ENCODE measurements at places on chromosomes 12 and 14. TPM values are rescaled to one million over a fixed set of nuclear protein-coding genes. Genes with fewer than 3 reads are reported as not detected.

GRCh38 chr12:20492251-20492760 is 124.0 kb downstream of the PDE3A start:
- no peaks in the 10 kb centered on the region for H3K36me3 ChIP-seq
- H3K27me3 ChIP-seq, result no peaks in the 10 kb centered on the region
- no peaks in the 10 kb centered on the region for H3K4me1 ChIP-seq
- no peak for DNase-seq

GRCh38 chr12:94770791-94771190 is 120.4 kb upstream of the TMCC3 start:
- H3K27me3 ChIP-seq, result no peaks in the 10 kb centered on the region
- no peak overlapping the region for H3K4me3 ChIP-seq
- H3K4me1 ChIP-seq, result no peaks in the 10 kb centered on the region
- no peak for DNase-seq

- no peaks in the 10 kb centered on the region for H3K36me3 ChIP-seq
- H3K4me1 ChIP-seq, result no peaks in the 10 kb centered on the region
- no peak overlapping the region for H3K27ac ChIP-seq
- DNase-seq, result no peak
- H3K4me3 ChIP-seq, result no peak overlapping the region
Measured at GRCh38 chr14:69460093-69460701, 24.3 kb upstream of the PLEKHD1 start.

- H3K27ac ChIP-seq, result no peak overlapping the region
- no peaks in the 10 kb centered on the region for H3K27me3 ChIP-seq
- H3K4me1 ChIP-seq, result no peaks in the 10 kb centered on the region
- DNase-seq, result no peak
- H3K36me3 ChIP-seq, result no peaks in the 10 kb centered on the region
Measured at GRCh38 chr14:27134200-27134599, 536.4 kb upstream of the NOVA1 start.

GRCh38 chr12:125194163-125194773 is 129.0 kb downstream of the AACS start:
- no peaks in the 10 kb centered on the region for H3K4me1 ChIP-seq
- H3K4me3 ChIP-seq, result no peak overlapping the region
- DNase-seq, result no peak

DNA sequence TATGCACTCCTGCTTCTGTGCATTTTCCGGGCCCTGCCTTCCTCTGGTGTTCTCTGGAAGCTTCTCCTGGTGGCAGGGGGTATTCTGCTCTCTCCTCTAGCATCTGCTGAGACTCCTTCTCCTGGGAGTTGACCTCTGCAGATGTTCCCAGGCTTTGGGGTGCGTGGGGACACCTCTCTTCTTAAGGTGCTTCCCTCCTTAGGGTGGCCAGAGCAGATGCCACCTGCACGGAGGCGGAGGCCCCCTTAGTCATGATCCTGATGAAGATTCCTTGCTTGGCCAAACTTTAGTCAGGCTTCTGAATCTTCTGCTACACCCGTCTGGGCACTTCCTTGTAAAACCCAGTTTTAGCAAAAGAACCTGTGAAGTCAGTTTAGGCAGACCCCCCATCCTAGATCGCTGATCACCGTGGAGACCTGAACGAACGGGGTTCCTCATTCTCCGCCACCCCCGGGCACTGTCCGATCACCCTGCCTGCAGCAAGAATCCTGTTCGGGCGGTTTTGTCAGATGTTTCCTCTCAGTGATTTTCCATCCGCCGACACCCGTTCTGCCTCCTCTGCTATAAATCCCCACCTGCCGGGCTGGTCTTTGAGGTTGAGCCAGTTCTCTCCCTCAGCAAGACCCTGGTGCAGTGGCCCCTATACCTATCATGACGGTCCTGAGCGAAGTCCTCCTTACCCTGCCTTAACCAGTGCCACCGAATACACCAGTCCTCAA is 111.9 kb downstream of the CALM1 start:
- H3K4me1 ChIP-seq, result no peaks in the 10 kb centered on the region
- H3K27me3 ChIP-seq, result no peaks in the 10 kb centered on the region
- DNase-seq, result no peak
- H3K27ac ChIP-seq, result no peak overlapping the region
- no peaks in the 10 kb centered on the region for H3K36me3 ChIP-seq

GRCh38 chr12:89504560-89505346 is 19.8 kb downstream of the GALNT4 start:
- H3K36me3 ChIP-seq, result no peaks in the 10 kb centered on the region
- H3K27me3 ChIP-seq, result no peaks in the 10 kb centered on the region
- H3K27ac ChIP-seq, result no peak overlapping the region
- DNase-seq, result no peak

DNA sequence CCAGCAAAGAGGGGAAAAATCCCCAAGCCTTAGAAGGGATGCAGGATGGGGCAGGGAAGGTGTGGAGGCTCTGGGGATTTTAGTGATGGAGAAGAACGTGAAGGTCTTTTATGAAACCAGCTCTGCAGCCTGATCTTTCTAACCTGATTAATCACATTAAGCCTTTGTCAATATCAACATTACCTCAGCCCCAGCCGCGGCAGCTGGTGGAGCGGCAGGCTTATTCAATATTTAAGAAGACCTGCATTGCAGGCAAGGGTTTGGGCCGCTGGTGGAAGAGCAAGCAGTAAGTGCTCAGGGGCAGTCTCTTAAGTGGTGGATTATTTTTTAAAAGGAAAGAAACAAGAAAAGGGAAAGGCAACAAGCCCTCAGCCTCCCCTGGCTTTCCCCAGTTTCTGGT is 16.6 kb downstream of the RPH3A start:
- DNase-seq, result no peak
- no peak overlapping the region for H3K27ac ChIP-seq
- peaks cover 2% of the 10 kb centered on the region for H3K27me3 ChIP-seq
- H3K36me3 ChIP-seq, result no peaks in the 10 kb centered on the region
- H3K4me3 ChIP-seq, result no peak overlapping the region
- H3K4me1 ChIP-seq, result no peaks in the 10 kb centered on the region

GRCh38 chr12:62716866-62717525 is 218.0 kb downstream of the PPM1H start:
- no peak overlapping the region for H3K27ac ChIP-seq
- DNase-seq, result no peak
- no peaks in the 10 kb centered on the region for H3K4me1 ChIP-seq
- no peak overlapping the region for H3K4me3 ChIP-seq

- H3K4me1 ChIP-seq, result no peaks in the 10 kb centered on the region
- H3K36me3 ChIP-seq, result no peaks in the 10 kb centered on the region
- H3K27me3 ChIP-seq, result peaks cover 8% of the 10 kb centered on the region
- no peak for DNase-seq
- no peak overlapping the region for H3K27ac ChIP-seq
- no peak overlapping the region for H3K4me3 ChIP-seq
Measured at GRCh38 chr14:24794644-24795305, 160.8 kb upstream of the GZMB start.

- H3K36me3 ChIP-seq, result no peaks in the 10 kb centered on the region
- no peaks in the 10 kb centered on the region for H3K4me1 ChIP-seq
- H3K27me3 ChIP-seq, result peaks cover 24% of the 10 kb centered on the region
- H3K4me3 ChIP-seq, result no peak overlapping the region
- H3K27ac ChIP-seq, result no peak overlapping the region
Measured at GRCh38 chr12:108346727-108347710, 7.9 kb upstream of the CMKLR1 start.

GRCh38 chr14:92553438-92553837 is 39.9 kb downstream of the RIN3 start:
- no peaks in the 10 kb centered on the region for H3K27me3 ChIP-seq
- H3K36me3 ChIP-seq, result peaks cover 6% of the 10 kb centered on the region
- no peak for DNase-seq
- H3K4me1 ChIP-seq, result peaks cover 22% of the 10 kb centered on the region
- no peak overlapping the region for H3K4me3 ChIP-seq

DNA sequence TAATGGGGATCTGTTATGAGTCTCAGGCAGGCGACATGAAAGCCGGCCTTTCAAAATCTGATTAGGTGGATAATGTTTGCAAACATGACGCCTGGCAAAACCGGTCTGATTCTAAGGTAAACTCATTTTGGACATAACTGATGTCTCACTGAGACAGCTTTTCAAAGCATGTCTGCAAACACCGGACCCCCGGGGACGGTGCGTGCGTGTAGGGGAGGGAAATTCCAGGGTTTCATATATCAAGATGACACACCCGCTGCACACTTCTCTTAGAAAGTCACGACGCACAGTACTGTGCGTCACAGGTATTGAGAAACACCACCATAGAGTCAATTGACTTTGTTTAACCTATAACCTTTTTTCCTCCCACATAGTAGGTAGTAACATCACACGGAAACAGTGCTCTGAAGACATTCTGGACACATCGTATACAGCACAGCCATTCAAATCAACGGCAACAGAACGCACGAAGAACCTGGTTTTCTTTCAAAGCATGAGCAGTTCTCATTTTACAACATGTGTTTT is 43.9 kb upstream of the TESC start:
- peaks cover 3% of the 10 kb centered on the region for H3K36me3 ChIP-seq
- H3K27ac ChIP-seq, result no peak overlapping the region
- no peak for DNase-seq

DNA sequence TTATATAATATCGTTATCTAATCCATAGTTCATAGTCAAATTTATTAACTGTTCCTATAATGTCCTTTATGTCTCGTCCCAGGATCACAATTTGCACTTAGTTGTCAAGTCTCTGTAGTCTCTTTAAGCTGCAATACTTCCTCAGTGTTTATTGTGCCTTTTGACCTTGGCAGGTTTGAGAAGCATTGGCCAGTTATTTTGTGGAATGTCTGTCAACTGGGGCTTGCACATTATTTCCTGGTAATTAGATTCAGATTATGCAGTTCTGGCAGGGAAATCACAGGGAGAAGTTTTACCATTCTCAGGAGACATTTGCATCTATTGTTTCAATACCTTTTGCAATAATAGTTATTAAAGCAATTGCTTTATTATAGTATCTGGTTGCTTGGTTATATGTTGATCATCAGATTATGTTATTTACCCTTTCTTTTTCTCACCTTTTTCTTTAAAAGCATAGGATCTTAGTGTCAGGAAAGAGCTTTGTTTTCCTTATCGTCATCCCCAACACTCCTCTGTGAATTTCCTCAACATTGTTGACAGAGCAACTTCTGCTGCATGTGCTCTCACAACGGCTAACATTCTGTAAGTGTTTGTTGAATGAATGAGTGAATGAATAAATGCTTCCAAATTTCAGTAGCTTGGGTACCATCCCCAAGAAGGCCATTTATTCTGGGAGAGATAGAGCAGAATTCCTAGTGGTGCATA is 3.7 kb upstream of the ART4 start:
- H3K27me3 ChIP-seq, result no peaks in the 10 kb centered on the region
- H3K4me3 ChIP-seq, result no peak overlapping the region
- H3K4me1 ChIP-seq, result peaks cover 5% of the 10 kb centered on the region
- DNase-seq, result no peak

The ANG gene
- total RNA-seq, result 1.4 TPM

The PLBD2 gene
- total RNA-seq, result 14.1 TPM

The KLHL28 gene
- total RNA-seq, result 47.5 TPM

The NPAS3 gene
- not detected for total RNA-seq

The RNASE3 gene
- not detected for total RNA-seq
